Stimulated activated naive CD4-positive, alpha-beta T cell treated with Interleukin-2 at 50 U/mL for 16 hours (primary cell): ENCODE measurements at places on chromosomes 2 and 18.

DNA sequence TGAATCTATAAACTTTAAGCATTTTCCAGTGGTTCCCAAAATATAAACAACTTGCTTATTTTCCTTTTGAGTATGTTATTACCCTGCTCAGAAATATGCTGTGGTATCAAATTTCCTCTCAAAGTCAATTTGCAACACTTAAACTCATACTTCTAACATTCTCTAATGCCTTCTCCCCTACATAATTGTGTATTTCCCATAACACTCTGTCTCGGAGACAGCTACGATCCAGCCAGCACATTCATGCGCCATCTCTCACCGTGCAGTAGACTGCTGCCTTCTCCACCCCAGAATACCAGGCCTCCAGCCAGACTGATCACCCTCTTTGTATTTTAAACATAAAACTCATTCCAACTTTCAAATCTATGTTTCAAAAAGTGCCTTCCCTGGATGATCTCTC, 41.8 kb downstream of the TIMM21 start:
- no peak for DNase-seq

DNA sequence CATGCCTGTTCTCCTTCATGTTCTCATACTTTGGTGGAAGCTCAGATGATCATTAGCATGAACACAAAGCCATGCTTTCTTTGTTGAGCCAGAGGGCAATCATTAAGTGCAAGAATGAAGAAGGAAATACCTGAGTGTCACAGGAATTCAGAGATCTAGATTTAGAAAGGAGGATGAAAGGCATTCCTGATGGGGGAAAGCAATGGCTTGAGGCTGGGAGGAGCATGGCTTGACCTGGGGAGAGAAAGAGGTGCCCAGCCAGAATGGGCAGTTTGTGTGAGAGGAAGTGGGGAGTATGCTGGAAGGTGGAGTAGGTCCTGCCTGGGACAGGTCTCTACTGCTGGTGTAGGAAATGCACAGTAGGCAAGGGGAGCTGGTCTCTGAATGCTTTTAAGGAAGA, 35.1 kb downstream of the SLC4A3 start:
- no peak for DNase-seq

- no peak for DNase-seq
These were observed 32.9 kb upstream of the POMC start for GRCh38 chr2:25201265-25201664.

GRCh38 chr2:11656671-11657101, 13.3 kb downstream of the NTSR2 start:
- no peak for DNase-seq

- DNase-seq, result peak; percentile 57
These were observed 35.5 kb upstream of the CTDP1 start for GRCh38 chr18:79644006-79644665.

- peak; percentile 54 for DNase-seq
These were observed 158.6 kb upstream of the RBMS1 start for GRCh38 chr2:160652236-160652635.

- DNase-seq, result no peak
These were observed 159.2 kb downstream of the RAPGEF4 start for GRCh38 chr2:172894689-172895387.

DNA sequence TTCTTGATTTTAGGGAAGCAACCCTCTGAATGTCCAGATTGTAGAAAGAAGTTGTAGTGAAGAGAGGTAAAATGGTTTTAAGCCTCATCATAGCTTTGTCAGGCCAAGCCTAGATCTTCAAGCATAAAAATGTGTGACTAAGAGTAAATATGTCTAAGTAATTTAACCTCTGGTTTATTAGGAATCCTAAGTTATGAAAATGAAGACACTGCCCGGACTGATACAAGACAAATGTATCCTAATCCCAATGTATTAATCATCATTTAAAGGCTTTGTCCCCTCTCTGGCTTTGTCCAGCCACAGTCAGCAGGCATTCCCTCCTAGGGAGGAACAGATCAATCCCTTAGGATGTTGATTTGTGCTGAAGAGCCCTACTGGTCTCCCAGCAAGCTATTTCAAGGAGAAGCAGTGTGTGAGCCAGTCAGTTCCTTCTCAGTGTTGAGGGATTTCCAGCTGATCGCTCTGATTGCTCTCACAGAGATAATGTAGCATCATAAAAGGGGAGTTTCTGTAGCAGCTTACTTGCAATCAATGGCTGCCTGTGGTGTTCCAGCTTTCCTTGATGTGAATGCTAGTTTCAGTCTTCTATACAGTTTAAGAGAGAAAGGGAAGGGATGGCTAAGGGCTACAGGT, 796.1 kb downstream of the EPHA4 start:
- DNase-seq, result no peak

- DNase-seq, result no peak
These were observed 68.1 kb upstream of the SPTBN1 start for GRCh38 chr2:54388076-54388475.

DNA sequence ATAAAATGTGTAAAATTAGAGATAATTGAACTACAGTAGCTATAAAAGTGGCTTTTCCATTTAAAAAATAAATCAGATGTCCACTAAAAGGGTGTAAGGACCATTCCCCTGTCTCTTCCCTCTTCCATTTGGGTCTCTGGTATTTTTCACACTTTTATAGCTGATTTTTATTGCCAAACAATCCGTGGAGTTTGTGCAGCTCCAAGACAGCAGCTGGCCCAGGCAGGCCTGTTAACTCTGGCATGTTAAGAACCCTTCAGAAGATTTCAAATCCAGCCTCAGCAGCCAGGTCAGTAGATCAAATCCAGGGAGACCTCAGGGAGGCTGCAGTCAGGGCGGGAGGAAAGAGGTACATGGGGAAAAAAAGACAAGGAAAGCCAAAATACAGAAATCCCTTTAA, 827.1 kb upstream of the FANCL start:
- no peak for DNase-seq

GRCh38 chr2:97966545-97967215, 29.1 kb downstream of the TMEM131 start:
- DNase-seq, result no peak

- DNase-seq, result peak; percentile 12
These were observed 20.2 kb downstream of the IL18RAP start for GRCh38 chr2:102442967-102443828.
